ENCODE measurements at places on chromosomes 11 and 22.

DNA sequence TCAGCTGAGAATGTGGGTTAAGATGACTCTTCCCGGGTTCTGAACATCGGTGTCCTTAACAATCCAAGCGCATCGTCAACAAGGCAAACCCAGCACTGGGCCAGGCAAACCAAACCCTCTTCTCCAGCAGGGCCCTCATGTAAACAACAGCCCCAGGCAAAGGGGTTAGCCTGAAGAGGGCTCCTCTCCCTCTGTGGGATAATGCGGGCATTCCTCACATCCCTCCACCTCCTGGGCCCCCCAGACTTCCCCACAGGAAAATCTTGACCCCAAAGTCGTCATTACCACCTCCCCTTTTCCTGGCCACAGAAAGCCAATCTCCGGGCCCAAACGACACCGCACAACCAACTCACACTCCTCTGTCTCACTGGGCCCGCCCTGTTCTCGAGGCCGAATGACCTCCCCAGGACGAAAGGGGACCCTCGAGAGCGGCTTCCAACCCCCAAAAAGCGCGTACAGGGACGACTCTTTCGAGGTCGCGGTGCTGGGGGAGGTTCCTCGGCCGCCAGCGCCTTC, 566 bp downstream of the DDB1 start:
- no peak for DNase-seq

DNA sequence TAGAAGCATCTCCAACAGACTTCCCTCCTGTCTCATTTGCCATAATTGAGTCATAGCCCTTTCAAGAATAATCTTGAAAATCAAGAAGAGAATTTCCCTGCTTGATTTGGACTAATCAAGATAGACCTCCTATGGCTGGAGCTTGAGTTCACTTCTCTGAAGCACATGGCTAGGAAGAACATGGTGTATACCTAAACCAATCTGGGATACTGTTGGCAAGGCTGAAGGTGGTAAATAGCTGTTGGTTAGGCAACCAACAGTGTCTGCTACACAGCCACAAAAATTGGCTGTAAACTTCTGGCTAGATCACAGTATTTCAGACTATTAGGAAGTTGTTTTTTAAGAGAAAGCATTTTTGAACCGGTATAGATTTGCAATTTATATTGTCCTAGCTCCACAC, 4.9 kb downstream of the CRYAB start:
- DNase-seq = no peak

DNA sequence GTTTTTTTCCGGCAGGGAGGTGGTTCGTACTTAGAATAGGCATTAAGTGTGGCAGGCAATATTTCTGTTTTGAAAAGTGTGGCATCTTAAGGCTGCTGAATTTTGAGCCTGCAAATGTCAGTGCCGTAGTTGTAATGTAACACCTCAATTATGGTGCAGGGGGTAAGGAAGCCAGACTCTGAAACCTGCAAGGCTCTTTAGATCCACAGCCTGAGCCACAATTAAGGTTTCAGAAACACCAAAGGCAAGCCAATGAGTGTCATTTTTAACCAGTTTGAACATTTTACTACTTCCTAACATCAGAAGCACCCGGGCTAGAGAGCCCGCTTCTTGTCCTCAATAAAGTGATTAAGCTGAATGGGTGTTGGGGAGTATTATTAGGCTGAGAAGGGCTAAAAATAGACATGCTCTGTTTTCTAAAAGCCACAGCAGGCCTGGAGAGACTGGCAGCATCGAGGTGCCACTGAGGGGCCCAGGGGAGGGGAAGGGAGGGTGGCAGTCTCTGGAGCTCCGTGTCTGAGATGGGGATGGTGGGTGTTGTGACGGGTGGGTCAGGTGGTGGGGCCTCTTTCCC, 113.4 kb downstream of the ZBTB16 start:
- peak; percentile 59 for DNase-seq

DNA sequence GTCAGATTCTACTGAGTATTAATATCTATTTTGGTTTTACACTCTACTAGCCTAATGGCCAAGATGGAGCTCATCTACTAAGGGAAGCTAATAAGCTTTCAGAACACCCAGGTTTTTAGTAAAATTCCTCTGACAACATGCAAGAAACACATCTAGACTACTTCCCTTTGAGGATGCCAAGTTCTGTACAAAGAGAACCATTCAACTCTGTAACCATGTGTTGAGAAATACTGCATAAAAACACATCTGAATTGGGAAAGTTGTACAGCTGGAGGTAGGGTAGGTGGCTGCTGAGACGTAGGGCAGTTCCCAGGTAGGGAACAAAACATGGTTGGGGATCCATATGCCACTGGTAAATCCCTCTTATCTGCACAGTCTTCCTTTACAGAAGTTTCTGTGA, 66.2 kb downstream of the SC5D start:
- DNase-seq = no peak

GRCh38 chr11:112049777-112050176, 24.0 kb downstream of the PIH1D2 start:
- no peak for DNase-seq

DNA sequence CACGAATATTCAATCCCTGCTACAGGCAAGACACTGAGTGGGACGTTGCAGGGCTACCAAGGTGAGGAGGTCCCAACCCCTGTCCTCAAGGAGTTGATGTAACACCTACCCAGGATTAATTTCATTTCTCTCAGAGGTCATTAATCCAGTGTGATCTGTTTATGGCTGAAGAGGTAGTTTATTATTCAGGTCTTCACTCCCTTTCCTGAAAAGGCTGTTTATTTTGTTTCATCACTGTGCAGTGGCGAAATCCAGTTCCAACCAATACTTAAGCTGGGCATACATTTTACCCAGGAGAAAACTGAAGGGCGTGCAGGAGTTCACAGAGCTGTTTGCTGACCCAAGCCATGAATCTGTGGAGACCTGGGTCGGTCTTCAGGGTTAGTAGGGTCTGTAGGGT, 2.7 kb upstream of the PTPRJ start:
- no peak for DNase-seq

- DNase-seq = no peak
Observed at GRCh38 chr11:18669711-18670110, 28.9 kb upstream of the TMEM86A start.

- DNase-seq = no peak
Observed at GRCh38 chr11:45599161-45599943, 66.1 kb downstream of the CHST1 start.

All from activated CD8-positive, alpha-beta T cell treated with anti-CD3 and anti-CD28 coated beads, Interleukin-2, amount 10 ng/mL, durations not matched to agents 7 days and 5 days (primary cell).